Stimulated activated CD8-positive, alpha-beta memory T cell treated with anti-CD3 and anti-CD28 coated beads, Interleukin-7, amount 100 ng/mL, for 1 hour (primary cell): ENCODE measurements at places on chromosomes 11 and 22.

DNA sequence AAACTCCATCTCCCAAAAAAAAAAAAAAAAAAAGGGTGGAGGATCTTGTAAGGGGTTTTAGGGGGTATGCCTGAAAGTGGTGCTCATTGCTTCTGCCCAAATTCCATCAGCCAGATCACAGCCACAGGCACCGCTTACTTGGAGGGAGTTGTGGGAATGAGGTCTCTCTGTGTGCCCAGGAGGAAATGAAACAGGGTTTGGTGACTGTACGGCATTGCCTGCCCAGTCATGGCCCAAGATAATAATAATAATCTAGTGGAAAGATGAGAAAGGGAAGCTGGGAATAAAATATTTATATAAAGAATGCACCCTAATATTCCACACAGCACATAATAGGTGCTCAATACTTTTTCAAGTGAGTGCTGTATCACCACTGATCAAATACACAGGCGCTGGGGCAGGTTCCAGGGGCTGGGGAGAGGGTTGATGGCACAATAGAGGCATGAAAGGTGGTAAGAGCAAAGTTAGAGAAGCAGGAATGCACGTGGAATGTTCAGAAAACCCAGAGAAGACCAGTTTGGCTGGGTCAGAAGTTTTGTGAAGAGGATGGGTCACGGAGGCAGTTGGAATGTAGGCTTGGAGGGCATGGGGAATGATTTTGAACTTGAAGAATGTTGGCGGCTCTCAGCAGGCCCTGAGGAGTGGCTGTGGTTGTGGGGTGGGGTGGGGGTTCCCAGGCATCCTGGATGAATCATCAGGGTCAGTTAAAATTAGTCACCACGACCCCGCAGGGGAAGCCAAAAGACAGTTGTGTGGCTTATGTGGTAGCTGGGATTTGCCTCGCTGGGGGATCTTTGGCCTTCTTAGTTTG is 12.5 kb upstream of the MB start:
- peak; percentile 24 for DNase-seq

- no peak for DNase-seq
These were observed 7.5 kb downstream of the ARHGAP32 start for GRCh38 chr11:129184581-129184980.

GRCh38 chr11:41613326-41613725 is 153.9 kb upstream of the LRRC4C start:
- no peak for DNase-seq

DNA sequence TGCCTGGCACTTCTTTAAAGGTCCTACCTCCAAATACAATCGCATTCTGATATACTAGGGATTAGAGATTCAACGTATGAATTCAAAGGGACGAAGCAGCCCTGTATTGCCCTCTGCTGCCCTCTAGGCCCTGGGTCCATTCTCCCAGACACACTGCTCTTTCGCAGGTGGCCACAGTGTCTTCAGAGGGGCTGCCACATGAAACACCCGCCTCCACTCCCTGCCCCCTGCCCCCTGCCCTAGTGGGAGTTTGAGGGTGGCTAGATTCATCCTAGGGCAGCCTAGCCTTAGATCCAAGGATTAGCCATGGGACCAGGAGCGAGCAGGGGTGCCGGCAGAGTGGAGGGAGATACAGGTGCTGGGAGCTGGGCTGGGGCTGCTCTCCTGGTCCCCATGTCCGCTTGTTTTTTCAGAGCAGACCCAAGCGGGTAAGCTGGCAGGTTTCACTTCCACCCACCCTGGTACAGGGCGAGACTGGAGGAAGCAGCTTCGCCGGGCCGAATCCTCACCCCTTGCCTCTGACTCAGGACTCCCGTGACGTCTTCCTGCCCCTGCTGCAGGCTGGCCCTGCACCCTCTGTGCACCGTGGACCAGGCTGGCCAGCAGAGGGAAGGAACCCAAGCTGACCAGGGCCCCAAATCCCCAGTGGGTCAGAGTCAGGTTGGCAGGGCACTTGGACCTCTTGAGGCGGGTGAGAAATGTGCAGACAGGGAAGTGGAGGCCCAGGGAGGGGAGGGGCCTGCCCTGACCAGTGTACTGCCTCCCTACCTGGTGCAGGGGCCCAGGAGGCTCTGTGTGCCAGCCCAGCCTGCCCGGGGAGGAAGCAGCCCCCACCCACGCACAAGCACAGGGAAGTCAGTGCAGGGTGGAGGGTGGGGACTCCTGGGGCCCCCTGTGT is 28.4 kb upstream of the HMOX1 start:
- DNase-seq = no peak

DNA sequence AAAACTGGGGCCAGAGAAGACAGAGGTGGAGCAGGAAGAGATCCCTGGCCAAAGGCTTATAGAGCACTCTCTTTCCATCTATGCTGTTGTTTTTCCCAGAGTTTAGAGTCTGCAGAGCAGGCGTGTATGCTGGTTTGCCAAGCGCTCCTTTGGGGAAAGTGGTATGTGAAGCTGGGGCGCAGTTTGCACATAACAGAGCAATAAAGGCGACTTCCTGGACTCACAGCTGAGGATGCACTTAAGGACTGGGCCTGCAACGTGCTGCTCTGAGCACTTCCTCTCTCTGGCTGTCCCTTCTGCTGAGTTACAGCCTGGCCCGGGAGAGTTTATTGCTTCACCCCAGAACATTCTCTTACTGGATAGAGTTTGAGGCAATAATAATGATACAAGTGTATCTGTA is 41.7 kb downstream of the THAP12 start:
- no peak for DNase-seq

DNA sequence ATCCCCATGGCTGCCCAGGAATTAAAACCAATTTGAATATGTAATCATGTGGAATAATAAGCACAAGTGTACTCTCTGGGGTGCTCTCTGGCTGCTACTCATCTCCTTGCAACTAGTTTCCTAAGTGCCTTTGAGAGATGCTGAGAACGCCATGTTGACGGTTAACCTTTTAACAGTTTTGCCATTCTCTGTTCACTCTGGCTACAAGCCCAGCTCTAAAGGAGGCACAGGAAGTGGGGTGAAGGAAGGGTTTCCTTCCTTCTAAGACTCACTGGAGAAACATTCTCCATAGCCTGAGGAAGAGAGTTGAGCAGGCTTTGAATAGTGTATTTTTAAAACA is 122.0 kb upstream of the ZC3H12C start:
- DNase-seq = no peak

DNA sequence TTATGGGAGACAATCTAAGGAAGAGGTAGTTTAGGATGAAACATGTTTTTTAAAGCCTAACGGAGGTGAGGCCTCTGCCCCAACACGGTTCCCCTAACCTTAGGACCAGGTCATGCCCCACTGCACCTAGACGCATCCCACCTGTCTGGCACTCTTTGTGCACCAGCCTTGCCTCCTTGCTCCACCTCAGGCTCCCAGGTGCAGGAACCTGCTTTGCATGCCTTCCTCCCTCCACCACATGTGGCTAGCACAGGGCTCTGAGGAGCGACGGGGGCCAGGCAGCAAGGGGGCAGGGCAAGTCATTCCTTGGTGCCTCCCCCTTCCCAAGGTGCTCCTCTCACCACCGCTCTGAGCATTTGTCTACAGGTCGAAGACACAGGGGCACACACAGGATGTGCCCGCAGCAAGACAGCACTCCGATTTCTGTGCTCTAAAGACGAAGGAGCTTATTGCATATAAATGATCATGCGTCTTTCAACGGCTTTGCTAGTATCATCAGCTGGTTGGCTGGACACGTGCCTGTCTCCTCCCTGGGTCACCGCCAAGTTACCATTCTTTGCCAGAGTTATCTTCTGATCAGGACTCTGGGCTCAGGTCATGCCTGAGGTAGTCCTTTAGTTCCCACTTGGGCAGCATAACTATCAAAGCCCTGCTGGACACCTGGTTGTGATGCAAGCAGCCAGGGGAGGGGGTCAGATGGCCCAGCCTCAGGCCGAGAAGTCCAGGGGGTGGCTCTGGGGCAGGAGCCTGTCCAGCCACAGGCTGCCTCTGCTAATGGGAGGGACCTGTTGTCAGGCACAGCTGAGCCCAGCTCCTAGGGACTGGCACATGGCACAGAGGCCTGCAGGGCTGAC is 172.0 kb upstream of the NTM start:
- no peak for DNase-seq

DNA sequence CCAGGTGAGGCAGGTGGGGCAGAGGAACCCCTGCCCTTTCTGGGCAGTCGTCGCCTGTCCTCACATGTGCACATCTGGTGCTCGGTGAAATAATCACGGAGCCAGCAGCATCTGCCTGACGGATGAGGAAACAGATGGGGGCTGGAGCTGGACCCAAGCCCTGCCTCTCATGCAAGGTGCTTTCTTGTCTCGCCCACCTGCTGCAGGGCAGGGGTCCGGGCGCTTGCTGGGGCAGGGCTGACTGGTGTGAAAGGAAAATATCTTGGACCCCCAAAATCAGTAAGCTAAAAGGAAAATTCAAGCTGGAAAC is 3.3 kb downstream of the ALDH3B2 start:
- DNase-seq = no peak

GRCh38 chr11:36377759-36378564 is 81.9 kb downstream of the PRR5L start:
- no peak for DNase-seq

GRCh38 chr11:92267968-92268367 is 43.4 kb downstream of the FAT3 start:
- DNase-seq = no peak

- DNase-seq = no peak
These were observed 6.1 kb downstream of the APOL3 start for GRCh38 chr22:36154423-36154945.

DNA sequence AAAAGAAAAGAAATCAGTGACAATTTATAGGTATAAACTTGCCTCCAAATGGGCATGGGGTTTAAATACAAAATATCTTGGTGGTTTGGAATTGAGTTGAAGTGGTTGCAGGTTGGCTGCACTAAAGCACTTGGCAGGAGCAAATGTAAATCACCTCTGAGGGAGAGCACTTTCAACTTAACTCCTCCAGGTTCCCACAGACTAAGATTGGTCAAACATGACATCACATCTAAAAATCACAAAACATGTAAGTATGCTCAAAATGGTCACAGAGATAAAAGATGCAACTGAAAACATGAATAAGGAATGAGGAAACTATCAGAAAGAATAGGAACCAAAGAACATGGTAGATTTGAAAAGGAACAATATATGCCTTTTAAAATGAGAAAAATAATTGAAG is 12.3 kb upstream of the SHANK3 start:
- no peak for DNase-seq

- DNase-seq = no peak
These were observed 142.0 kb downstream of the METTL15 start for GRCh38 chr11:28250192-28250591.

DNA sequence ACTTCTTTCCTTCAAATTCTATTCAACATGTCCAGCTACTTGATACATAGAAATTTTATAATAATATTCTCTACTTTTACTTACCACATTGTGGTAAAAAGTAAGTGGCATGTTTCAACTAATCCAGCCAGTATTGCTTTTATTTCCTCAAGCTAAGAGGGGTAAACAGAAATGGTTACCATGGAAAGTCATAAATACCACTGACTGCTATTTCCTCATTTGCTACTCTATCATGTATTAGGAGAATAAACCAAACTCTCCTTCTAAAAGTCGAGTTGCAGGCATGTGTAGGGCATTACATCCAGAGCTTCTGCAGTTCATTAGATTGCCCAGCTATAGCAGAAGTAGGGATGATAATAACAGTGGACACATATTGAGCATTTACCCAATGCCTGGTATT is 208.4 kb downstream of the MAML2 start:
- DNase-seq = no peak

- DNase-seq = no peak
These were observed 32.5 kb downstream of the SYT13 start for GRCh38 chr11:45253640-45254039.

DNA sequence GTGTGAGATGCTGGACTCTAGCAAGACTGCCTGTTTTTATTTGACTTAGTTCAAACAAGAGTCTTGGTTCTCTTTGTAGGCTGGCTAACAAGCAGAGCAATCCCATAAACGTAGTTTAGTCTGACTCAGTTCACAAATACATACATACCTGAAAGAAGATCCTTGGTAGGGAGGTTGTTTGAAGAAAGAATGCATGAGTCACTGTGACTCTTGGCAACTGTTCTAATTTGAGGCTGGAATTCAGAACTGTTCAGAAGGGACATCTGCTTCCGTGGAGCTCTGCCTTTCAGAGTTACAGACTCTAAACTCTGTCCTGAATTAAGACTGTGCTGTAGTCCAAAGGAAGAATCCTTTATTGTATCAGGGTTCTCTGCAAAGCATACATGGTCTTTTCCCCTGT is 32.2 kb downstream of the C2CD3 start:
- no peak for DNase-seq

DNA sequence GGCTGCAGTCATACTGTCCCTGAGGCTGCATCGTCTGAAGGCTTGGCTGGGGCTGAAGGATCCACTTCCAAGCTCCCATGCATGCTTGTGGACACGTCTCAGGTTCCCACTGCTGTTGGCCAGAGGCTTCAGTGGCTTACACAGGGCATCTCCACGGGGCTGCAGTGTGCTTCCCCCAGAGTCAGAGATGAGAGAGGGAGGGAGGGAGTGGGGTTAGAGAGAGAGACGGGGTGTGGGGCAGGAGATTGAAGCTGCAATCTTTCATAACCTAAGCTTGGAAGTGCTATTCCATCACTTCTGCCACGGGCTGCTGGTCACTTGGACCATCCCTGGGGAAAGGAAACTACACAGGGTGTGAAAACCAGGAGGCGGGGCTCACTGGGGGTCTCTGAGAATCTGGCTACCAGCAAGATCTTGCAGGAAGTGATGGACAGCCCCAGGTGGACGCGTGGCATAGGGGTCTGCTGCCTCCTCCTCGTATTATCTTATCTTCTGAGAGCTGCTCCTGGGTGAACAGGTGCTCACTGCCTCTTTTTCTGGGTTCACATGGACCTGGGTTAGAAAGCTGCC is 63.0 kb upstream of the MYEOV start:
- no peak for DNase-seq

- no peak for DNase-seq
These were observed 426.7 kb downstream of the MIAT start for GRCh38 chr22:27084130-27084529.
